ENCODE measurements at places on chromosomes 7 and 10.

GRCh38 chr7:149830997-149831740, 7.0 kb upstream of the ZNF862 start:
- DNase-seq = no peak

DNA sequence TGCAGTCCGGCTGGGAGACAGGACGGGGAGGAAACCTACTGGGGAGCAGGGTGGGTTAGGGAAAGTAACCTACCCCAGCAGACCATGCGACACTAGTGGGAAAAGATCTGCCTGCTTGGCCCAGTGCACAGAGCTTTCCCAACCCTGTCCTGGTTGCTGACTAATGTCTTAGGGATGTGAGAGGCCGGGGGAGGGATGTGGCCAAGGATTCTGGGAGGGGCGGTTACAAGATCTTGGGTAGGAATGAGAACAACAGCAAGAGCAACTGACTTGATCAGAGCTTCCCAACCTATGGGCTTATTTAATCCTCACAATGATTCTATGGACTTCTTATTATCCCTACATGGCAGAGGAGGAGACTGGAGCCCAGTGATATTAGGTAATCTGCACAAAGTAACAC, 24.0 kb upstream of the EIF5AL1 start:
- DNase-seq = no peak

- no peak for DNase-seq
These were observed 230.7 kb downstream of the KCNMA1 start for GRCh38 chr10:77406764-77407430.

DNA sequence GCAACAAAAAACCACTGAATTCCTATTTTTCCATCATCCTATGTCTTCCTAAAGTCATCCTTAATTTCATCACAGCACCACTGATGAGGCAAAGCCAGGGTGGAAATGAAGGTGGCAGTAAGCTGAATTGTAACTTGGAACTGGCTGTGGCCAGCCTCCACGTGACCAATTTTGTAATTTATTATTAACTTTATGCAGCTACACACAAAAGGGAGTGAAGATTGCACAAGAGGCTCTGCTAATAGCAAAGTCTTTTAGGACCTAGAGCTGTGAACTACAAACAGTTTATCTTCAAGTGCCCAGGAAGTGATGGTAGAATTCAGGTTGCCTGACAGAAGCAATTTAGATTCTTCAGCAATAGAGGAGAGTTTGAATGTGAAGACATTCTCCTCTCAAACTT, 176.4 kb downstream of the CCDC71L start:
- no peak for DNase-seq

- DNase-seq = no peak
These were observed 100.0 kb upstream of the AMPH start for GRCh38 chr7:38731215-38731614.

DNA sequence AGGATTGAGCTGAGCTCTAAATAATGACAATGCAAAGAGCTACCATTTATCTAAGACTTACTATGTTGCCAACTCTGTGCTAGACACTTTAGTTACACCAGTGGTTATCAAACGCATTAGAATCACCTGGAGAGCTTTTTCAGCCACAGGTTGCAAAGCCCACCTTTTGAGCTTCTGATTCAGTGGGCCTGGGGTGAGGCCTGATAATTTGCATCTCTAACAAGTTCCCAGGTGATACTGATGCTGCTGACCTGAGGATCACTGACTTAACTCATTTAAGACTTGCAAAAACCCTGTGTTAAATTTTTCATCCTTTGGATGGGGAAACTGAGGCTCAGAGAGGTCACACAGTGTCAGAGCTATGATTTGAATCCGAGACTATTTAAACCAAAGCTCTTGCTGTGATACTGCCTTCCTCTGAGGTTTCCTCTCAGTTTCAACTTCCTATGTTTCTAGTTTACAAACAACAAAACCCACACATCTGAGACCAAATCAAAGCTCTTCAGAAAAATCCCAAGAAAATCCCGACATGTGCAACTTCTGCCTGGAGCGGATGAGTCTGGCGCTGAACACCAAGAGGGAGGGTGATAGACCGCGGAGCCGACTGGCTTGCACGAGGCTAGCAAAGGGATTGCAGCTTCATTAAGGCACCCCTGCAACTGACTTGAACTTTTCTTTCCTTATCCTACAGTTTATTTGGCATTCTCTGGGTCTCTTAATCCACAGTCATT, 124.9 kb downstream of the CYP26A1 start:
- DNase-seq = no peak

GRCh38 chr10:80708185-80708584, 170.5 kb downstream of the SH2D4B start:
- no peak for DNase-seq

- DNase-seq = no peak
These were observed 10.7 kb downstream of the VENTX start for GRCh38 chr10:133248334-133248715.

GRCh38 chr10:33365871-33366411, 31.5 kb upstream of the NRP1 start:
- DNase-seq = peak; percentile 60

DNA sequence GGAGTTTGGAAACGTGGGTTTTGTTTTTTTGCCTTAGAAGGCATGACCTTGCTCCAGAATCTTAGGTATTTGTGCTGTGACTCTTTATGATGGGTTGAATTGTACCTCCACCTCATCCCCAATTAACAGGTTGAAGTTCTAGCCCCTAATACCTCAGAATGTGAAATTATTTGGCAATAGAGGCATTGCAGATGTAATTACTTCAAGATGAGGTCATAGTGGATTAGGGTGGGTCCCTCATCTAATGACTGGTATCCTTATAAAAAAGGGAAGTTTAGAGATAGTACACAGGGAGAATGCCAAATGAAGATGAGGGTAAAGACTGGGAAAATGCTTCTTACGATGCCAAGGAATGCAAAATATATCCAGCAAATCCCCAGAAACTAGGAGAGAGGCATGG, 3.0 kb upstream of the FAM200A start:
- no peak for DNase-seq

DNA sequence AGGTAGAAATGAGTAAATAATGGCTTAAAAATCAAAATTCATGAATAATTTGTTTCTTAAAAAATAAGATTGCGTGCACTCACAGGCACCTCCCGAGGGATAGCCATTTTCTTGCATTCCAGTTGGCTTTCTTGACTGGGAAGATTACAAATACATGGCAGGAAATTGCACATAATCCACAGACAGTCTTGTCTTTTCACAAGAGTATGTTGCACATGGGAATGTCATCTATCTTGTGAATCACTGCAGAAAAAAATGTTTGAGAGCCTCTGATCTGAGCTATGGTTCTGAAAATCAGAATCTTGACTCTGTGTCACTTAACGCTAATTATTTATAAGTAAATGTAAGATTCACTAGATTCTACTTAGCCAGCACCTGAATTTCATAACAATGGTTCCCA, 74.1 kb upstream of the PRKG1 start:
- no peak for DNase-seq

GRCh38 chr10:97207131-97207530, 21.4 kb upstream of the SLIT1 start:
- DNase-seq = peak; percentile 19

- no peak for DNase-seq
These were observed 47.9 kb upstream of the FOXK1 start for GRCh38 chr7:4634166-4634565.

DNA sequence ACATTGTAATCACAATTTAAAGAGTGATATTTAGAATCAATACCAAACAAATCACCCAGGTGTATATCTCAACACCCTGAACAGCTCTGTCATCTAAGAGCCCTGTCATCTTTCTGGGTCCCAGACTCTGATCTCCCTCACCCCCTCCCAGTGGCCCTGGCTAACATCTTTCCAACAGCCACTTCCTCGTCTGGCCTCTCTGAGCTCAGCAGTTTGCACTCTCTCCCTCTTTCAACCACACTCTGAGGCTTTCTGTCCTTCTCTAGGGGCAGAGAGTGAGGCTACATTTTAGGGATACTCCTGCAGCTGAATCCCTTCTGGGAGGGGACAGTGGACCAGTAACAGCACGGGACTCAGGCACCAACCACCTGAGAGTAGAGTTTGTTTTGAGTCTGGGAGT, 17.1 kb upstream of the PRRT4 start:
- no peak for DNase-seq

- DNase-seq = no peak
These were observed 149.4 kb downstream of the LYZL1 start for GRCh38 chr10:29438271-29438670.

GRCh38 chr7:114943530-114943929, 21.6 kb downstream of the MDFIC start:
- no peak for DNase-seq

DNA sequence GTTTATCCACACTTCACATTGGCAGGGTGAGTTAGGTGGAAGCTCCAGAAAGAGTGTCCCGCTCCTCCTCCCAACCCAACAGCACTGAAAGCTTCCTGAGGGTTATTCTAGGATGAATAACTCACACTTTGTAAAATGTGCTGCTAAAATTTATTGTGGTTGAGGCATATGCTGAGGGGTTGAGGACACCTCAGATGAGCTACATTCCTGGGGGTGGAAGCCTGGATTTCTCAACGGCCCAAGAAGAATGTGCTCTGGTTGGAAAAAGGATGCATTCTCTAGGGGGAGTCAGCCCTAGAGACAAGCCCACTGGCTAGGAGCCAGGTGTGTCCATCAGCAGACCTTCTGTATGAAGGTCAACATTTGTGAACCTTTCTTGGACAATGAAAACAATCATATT, 91.5 kb upstream of the PDE1C start:
- DNase-seq = no peak

DNA sequence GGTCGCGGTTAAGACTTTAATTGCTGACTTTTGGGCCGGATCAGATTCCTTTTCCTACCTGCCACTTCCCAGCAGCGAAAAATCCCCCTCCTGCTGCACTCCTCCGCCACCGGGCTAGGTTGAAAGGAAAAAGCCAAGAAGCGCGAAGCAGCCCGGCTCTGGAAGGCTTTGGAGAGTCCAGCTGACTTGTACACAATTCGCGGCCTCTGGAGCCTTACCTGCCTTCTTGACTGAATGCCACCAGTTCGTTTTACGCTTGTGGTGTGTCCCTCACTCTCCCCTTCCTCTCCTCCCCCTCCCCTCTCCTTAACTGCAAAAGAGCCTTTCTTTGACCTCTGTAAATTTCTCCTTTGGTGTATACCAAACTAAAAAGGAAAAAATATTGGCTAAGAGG, 2.7 kb upstream of the FEZF1 start:
- no peak for DNase-seq

- no peak for DNase-seq
These were observed 613 bp downstream of the AP5Z1 start for GRCh38 chr7:4775848-4776623.

DNA sequence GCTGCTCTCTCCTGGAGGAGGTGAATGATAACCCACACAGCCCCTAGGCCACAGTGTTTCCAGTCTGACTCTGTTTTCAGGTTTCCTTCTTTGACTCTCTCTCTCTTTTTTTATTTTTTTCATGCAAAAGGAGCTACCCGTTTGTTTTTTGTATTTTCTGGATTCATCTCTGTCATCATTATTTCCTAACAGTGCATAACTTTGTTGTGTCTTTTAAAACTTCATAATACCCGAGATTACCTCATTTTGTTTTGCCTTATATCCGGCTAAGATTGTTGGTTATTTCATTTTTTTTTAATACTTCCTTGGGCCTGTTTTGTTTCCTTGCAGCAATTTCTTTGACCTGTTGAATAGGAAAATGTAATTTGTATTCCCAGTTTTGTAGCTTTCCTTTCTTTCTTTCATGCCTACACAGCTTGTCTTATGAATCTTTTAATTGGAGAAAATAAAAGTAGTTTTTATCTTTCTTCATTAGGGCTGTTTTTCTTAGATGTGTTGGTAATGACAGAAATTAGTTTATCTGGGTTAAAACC, 72.5 kb downstream of the SPAG6 start:
- DNase-seq = no peak

DNA sequence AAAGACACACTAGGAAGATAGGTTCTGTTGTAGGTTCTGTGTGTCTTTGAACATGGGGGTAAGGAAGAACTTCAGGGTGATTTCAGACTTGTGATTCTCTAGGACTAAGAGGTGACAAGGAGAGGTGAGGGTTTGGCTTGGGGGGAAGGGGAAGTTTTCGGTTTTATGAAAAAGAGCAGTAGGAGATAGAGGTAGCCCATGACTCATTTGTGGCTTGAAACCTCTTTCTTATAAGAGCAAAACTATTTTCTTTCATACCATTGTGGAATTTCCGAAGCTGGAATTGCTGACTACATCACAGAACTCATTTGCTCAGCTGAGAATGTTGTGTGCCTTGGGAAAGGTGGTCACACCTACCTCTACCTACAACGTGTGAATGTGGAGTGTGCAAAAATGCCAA, 39.6 kb upstream of the IKZF1 start:
- no peak for DNase-seq

- DNase-seq = no peak
These were observed 99.0 kb upstream of the FZD1 start for GRCh38 chr7:91165006-91165845.

- DNase-seq = no peak
These were observed 293.2 kb downstream of the GRID1 start for GRCh38 chr10:86073199-86073977.

DNA sequence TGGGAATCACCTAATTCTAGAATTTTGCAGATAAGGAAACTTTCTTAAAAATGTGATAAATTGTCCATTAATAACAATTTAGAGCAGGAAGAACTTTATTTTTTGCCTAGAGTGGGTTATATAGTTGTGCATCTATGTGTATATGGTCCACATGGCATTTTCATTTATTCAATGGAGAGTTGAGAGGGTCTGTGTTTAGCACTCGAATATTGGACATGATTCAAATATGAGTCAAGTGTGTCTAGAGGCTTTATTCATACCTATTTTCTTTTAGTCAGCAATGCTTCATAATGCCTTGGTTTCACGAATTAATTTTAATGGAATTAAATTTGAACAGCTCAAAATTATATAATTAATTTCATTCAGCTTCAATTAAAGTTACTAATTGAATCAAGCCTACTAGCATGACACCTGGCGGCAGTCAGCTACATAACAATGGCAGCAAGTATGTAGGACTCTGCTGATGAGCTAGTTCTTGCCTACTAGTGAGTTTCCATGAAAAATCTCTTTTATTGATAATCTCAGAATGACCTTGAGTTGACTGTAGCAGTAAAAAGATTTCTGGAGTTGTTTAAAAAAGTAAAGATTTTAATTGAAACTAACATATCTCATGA, 17.7 kb downstream of the MDFIC start:
- no peak for DNase-seq

DNA sequence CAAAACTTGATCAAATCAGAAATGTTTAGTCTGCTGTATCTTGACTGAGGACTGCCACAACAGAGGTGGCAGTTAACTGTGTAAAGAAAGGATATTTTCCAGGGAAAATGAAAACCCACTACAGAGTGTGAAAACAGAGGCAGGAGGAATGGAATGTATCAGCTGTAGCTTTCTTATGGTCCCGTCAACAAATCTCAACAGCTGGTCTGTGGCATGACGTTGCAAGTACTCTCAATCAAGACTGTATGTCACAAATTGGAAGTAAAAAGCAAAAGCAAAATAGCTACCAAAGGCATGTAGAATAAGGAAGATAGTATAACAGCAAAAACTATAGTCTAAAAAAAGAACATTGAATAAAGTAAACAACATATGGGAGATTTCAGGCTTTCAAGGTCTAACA, 123.5 kb downstream of the KMT2C start:
- DNase-seq = no peak

Measured in activated CD8-positive, alpha-beta memory T cell treated with anti-CD3 and anti-CD28 coated beads for 24 hours (primary cell).